ENCODE measurements at places on chromosomes 3 and 15.

DNA sequence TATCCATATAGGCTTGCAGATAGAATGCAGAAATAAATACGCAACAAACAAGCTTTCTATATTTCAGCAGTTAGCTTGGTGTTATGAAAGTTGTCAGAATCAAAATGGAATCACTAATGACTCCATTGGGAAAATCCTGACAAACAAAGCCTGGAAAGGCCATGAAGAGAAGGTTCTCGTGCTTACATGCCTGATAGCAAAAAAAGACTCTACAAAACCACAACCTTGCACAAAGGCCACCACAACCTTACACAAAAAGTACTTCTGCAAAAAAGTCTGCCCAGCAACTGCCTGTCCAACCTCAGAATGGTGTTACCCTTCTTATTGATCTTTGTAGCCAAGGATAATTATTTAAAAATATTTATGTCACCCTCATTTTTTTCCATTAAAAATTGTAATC is 14.4 kb upstream of the PLSCR1 start:
- DNase-seq: no peak

GRCh38 chr3:183301937-183302580 is 49.0 kb downstream of the B3GNT5 start:
- DNase-seq: no peak

DNA sequence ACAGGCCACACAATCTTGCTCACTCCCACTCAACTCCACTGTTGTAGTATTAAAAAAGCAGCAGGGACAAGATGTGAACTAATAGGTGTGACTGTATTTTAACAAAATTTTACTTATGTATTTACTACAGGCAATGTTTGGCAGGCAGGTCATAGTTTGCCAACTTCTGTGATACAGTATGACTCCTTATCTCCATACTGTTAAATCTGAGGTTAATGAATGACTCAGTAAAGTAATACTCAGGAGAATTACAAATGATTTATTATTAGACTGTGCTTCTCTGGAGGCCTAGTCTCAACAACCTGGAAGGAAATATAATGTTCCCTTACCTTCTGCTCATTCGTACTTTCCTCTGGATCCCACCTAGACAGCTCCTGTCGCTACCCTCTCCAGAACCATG is 258.6 kb upstream of the KCNMB2 start:
- no peak for DNase-seq

- no peak for DNase-seq
Observed at GRCh38 chr3:155560135-155560534, 184.7 kb downstream of the PLCH1 start.

DNA sequence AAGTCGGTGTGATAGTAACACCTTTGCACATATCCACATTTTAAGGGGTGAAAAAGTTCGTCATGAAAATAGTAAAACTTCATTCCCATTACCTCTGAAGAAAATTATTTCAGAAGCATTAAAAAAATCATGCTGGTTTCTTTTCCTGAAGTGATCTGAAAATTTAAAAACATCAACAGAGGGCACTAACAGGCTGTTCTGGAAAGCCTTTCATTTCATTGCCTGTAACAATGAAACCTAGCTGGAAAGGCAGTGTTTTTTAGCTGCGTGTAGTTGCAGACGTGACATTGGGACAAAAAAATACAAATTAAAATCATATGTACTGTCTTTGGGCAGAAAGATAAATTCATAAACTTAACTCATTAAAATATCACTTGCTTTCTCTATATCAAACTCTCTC is 993.8 kb downstream of the GBE1 start:
- DNase-seq: no peak

DNA sequence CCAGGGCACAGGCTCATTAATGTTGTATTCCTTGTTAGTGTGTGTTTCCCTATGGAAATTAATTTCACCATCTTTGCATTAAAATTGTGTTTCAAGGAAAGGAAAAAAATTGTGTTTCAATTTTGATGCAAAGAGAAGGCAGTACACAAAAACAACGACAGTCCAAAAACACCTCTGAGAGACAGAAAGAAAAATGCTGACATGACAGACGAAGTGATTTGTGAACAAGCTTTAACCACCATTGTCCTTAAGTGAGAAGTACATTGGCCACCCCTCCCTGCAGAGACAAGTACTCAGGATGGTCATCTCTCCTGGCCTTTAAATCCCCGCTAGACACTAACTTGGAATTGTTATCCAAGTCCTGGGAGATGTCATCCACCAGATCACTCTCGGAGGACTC is 50.2 kb upstream of the MTMR10 start:
- no peak for DNase-seq

- DNase-seq: peak; percentile 35
Observed at GRCh38 chr3:10516544-10517452, 11.4 kb upstream of the ATP2B2 start.

DNA sequence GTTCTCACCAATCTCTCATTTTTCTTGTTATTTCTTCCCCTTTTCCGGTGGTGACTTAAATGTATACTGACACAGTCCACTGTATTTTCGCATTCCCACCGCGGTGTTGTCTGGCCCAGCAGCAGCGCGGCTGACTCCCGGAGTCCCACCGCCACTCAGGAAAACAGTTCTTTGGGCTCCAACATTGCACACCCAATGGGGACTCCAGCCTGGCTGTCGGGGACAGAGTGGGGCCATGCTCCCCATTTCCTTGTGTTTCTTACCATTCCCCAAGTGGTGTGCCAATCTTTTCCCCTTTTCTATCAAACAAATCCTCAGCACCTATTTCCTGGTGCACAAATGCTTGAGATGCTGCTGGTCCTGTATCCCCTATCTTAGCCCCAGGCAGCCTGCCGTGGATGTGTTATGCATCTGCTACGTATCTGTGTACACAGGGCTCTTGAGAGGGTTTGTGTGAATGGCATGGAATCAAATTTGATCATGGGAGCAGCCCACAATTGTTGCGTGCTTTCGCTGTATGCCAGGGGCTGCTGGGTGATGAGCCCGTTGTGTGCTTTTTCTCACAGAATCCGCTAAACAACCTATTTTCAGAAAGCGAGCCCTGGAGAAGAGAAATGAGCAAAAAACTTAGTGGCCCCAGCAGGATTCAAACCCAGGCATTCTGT is 219.1 kb upstream of the RGMA start:
- DNase-seq: no peak

DNA sequence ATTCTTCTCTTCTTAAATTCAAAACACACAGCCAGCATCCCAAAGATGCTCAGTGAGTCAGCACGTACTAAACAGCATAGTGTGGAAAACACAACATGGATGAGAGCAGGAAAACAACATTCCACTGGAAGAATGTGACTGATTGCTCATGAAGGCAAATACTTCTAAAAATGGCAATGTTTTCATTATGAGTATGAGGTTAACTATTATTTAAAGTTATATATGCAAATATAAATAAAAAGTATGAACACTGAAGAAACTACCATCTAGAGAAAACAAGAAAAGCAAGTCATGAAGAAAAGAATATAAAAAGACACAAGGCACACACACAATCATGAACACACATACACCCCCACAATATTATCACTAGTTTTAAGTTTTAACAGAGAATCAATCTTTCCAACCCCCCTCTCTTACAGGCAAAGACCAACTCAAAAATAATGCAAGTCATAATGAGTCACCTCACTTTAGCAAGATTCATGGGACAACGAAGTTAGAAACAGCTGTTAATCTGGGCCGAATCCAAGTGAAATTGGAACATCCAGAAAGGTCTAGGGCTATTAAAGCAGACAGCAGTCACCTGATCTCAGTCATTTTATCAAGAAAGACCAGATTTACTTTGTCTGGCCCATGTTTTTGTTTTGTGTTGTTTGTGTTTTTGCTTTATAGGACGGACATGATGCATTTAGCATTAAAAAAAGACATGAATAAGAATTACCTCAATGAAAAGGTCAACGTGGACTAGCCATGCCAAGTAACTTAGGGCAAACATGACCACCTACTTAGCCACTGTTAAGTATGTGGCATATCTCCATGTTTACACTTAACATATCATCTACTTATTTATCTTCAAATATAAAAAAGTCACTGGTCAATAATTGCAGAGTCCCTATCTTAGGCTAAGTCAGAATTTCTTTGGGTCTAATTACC is 18.1 kb downstream of the GBE1 start:
- no peak for DNase-seq

DNA sequence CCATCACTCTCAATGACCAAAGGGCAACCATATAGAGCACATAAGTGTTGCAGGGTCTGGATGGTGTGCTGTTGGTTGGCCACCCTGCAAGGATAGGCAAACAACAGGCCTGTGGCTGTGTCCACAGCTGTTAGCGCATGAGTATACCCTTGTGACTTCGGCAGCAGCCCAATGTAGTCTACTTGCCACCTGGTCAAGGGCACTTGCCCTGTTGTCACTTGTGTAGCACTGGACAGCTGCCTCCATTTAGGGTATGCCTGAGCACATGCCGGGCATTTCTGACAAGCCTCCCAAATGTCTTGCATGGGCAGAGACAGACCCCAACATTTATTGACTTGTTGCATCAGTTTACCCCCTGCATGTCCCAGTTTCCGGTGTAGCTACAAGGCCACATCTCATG is 12.8 kb downstream of the CCRL2 start:
- no peak for DNase-seq

DNA sequence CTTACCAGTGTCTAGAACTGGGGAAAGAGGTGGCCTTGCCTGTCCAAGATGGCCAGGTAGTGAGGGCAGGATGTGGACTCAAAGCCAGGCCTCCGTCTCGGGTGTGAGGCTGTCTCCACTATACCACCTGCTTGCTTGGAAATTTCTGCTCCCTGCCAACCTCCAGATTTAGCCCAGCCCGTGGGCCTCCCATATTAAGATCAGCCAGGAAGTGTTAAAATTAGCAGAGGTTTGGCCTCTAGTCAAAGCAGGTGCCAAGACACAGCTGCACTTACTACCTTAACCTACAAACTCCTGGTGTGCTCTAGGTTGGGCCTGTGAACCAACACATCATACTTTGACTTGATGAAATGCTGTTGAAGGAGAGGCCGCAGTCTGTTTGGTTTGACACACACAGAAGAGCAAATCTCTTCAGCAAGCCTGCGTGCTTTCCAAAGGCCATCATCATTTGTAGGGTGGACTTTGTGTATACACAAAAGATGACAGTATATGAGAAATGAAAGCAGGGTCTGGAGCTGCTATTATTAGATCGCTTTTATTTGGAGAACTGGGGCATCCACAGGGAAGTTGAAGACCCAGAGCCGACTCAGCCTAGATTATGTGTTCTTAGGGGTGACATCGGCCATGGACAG is 206.5 kb downstream of the XXYLT1 start:
- DNase-seq: no peak

DNA sequence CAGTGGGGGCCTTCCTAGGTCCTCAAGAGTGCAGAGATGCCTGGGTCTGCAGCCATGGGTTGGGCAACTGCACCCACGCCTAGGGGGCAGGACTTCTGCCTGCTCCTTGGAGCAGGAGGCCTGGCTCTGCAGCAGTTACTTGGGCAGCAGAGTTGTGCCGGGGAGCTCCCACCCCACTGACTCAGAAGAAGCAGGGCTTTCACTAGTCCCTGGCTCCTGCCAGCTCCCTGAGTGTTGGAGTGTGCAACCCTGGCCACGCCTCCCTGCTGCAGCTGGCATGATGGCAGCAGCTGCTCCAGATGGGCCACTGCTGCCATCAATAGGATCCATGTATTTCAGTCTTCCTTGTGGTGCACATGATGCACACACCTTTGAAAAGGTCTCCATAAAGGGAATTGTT is 40.6 kb upstream of the KCNH8 start:
- DNase-seq: no peak

- DNase-seq: no peak
Observed at GRCh38 chr3:15964605-15965442, 167.0 kb upstream of the ANKRD28 start.

DNA sequence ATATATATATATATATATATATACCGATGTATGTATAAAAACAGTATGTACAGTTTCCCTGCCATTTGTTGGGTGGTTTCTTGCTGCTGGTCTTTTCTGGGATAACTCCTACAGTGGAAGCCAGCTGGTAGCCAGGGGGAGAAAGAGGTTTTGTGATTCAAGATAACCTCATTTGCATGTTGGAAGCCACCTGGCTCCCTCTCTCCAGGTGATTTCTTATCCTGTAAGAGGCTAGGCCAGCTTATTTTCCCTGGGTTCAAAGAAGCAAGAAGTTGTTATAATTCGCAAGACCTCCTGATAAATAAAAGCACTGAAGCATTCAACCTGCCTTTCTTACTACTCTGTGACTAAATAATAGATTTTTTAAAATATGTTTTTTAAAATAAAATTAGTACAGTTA is 443.3 kb downstream of the VGLL3 start:
- DNase-seq: no peak

GRCh38 chr3:87179642-87180041 is 47.5 kb upstream of the CHMP2B start:
- no peak for DNase-seq

DNA sequence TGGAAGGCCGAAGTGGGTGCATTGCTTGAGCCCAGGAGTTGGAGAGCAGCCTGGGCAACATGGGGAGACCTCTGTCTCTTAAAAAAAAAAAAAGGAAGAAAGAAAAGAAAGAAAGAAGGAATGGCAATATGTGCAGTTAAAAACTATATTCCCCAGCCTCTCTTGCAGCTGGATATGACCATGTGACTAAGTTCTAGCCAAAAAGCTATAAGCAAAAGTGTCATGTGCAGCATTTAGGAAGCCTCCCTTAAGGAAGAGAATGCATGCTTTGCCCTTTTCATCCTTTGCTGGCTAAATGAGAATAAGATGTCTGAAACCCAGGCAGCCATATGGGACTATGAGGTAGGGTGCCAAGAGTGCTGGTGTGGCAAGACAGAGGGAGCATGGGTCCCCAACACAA is 21.8 kb downstream of the CYP19A1 start:
- no peak for DNase-seq

DNA sequence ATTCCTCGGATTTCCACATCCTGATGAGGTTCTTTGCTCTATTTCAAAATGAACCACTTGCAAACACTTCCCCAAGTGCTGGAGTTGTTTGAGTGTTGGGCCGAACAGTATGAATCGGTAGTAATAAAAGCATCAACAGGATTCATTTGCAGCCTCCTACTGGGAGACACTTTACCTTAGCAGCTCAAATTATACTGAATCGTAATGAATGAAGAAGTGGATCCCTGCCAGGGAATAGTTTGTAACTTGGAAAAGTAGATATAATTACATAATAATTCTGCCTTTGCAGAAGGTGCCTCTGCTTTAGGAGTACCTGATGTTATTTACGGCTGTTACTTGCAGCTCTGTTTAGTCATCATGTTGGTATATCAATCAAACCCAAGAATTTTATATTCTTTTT is 669.1 kb downstream of the CADM2 start:
- no peak for DNase-seq

GRCh38 chr3:133712017-133712416 is 34.2 kb upstream of the TF start:
- DNase-seq: no peak

GRCh38 chr15:39586387-39587095 is 5.7 kb downstream of the THBS1 start:
- no peak for DNase-seq

DNA sequence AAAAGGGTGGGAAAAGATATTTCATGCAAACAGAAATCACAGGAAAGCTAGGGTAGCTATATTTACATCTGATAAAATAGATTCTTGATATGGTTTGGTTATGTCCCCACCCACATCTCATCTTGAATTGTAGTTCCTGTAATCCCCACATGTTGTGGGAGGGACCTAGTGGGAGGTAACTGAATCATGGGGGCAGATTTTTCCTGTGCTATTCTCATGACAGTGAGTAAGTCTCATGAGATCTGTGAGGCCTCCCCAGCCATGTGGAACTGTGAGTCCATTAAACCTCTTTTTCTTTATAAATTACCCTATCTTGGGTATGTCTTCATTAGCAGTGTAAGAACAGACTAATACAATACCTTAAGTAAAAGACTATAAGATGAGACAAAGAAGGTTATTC is 558.1 kb downstream of the RSL24D1 start:
- no peak for DNase-seq
